ENCODE measurements at places on chromosomes 2 and 18. TPM values are rescaled to one million over a fixed set of nuclear protein-coding genes. Genes with fewer than 3 reads are reported as not detected.
A peak's percentile ranks its signal among the peaks of the same experiment; 100 is the strongest.

DNA sequence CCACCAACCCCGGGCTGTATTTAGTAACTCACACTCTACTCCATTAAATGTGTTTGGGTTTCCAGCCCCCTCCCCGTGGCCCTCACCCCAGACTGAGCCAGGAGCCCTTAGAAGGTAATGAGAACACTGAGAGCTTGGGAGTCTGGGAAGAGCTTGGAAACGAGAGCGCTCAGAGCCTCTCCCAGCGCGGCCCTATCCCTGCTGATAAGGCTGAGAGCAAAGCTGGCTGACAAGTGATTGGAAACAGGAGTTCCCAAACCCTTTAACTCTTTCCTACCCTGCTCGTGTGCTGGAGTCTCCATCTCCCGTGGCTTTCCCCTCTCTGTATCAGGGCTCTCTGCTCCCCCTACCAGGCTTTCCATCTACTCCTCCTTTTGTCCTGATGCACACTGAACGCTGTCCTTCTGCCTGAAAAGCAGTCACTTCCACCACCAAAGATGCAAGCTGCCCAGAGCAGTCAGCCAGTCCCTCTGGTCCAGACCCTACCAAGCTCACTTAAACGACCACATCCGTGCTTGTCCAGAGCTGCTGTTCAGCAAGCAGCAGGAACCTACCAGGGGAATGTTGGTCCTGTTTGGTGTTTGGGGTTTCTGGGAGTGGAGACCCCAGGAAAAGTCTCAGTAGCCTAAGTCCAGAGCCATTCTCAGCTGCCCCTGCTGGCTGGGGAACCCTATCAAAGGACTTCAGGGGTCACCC lies 100.0 kb upstream of the PKDCC start:
- no peaks in the 10 kb centered on the region for H3K27me3 ChIP-seq

DNA sequence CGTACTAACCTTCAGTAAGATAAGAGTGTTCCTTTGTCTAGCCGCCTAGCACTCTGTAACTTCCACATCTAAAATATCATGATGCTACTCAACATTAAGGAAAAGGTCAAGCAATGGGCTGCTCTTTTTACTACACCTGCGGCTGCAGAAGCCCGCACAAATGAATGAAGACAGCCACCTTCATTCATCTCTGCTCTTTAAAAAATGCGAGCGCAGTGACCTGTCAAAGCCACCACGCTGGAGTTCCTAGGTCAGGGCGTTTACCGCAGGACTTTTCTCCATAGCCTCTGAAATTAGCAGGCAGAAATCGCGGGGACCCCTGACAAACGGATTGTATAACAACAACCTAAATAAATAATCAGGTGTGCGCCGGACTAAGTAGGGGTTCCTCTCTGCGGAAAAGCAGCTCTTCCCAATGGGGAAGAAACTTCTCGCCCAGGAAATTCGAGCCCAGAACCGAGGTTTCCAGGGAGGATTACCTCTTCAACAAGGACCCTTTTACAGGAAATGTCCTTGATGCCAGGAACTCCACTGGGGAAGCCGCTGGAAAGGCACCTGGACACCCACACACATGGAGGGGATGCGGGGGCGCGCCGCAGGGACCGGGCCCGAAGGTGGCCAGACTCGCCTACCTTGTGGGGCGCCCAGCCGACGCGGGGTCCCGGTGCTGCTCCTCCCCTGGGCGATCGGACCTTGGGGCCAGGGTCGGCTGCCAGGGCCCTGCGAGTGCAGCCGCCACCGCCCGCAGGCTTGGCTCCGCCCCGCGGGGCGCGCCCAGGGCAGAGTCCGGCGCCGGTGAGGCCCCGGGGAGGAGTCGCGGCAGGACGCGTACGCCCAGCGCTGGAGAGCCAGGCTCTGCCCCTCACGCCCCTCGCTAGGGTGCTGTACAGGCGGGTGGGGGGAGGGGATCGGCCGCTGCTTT lies at the start of gene CCDC68:
Gene CCDC68 (minus strand): TSS at position 758 of the 922 bp plus-strand sequence. CDS start 16,670 bp downstream, outside the sequence.
- H3K36me3 ChIP-seq = no peaks in the 10 kb centered on the region
- H3K27me3 ChIP-seq = no peaks in the 10 kb centered on the region
- H3K4me3 ChIP-seq = peak within 1 kb of the TSS; percentile 45
- no peaks in the 10 kb centered on the region for H3K4me1 ChIP-seq
- no peak within 1 kb of the TSS for H3K27ac ChIP-seq
- DNase-seq = peak; percentile 66

- no peak for DNase-seq
- H3K4me3 ChIP-seq = no peak overlapping the region
- H3K4me1 ChIP-seq = peaks cover 55% of the 10 kb centered on the region
- no peaks in the 10 kb centered on the region for H3K27me3 ChIP-seq
Observed at GRCh38 chr2:7016601-7017211, 99.5 kb downstream of the RNF144A start.

- H3K36me3 ChIP-seq = no peaks in the 10 kb centered on the region
- H3K4me1 ChIP-seq = peaks cover 18% of the 10 kb centered on the region
- no peak overlapping the region for H3K4me3 ChIP-seq
- H3K27me3 ChIP-seq = no peaks in the 10 kb centered on the region
- H3K27ac ChIP-seq = no peak overlapping the region
- DNase-seq = no peak
Observed at GRCh38 chr2:72883356-72883962, 3.7 kb upstream of the SPR start.

DNA sequence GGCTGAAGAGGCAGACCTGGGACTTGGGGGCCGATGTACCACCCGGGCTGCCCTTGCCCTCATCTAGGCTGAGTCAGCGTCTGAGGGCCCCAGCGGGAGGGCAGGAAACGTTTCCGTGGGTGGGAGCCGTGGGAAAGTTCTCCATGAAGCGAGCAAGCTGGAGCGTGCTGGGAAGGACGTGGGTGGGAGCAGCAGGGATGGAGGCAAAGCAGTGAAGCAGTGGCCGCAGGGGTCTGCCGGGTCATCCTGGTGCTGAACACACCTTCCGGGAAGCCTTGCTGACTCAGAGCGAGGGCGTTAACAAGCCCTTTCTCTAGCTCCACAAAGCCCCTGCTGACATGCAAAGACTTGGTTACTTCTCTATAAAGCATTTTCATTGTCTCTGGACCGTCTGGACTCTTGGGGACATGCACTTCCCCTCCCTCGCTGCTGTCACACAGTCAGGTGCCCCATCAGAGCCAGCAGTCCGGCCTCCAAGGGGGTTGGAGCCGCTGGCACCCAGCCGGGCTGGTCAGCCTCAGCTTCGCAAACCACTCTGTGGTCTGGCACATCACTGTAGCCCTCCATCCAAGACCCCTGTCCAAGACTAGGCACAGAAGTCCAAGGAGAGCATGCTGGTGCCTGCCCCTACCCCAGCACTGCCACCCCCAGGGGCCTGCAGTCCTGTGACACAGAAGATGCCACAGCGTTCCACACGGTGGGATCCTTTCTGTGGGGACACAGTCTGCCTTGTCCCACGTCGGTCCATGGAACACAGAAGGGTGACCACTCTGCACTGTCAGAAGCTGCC lies 115.1 kb upstream of the GPC1 start:
- no peak overlapping the region for H3K4me3 ChIP-seq
- H3K27me3 ChIP-seq = peaks cover 36% of the 10 kb centered on the region
- H3K36me3 ChIP-seq = no peaks in the 10 kb centered on the region
- DNase-seq = no peak
- H3K4me1 ChIP-seq = peaks cover 4% of the 10 kb centered on the region

DNA sequence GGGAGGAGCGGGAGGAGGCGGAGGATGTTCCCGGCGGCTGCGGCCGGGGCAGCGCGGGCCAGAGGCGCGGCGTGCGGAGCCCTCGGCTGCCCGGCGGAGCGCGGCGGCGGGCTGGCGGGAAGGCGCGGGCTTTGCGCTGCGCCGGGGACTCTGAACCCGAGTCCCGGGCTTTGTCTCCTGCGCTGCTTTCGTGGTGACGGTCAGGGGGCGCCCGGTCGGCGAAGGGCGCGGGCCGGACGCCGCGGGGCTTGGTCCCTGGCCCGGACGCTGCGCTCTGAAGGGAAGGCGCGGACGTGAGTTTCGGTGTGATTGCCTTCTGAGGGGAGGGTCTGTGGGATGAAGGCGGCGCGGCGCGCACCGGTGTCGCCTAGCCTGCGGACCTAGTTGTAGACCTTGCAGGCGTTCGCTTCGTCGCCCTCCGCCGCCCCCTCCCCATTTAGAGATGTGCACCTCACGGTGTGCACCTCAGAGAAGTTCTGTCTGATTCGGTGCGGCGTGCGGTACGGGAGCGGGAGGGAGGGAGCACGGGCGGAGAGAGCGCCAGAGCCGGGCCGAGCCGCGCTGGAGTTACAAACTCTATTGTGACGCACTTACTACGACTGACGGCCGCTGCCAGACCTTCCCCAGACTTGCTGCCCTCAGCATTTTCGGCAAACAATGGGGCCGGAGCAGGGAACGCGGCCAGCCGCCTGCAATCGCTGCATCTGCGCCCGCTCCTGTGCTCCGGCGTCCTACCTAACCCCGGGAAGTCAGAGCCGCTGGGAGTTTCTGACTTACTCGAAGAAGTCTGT lies 2.1 kb downstream of the BCL2L11 start:
- no peak for DNase-seq
- peak overlapping the region; percentile 81 for H3K27ac ChIP-seq
- peak overlapping the region; percentile 82 for H3K4me3 ChIP-seq
- peaks cover 28% of the 10 kb centered on the region for H3K27me3 ChIP-seq

- no peaks in the 10 kb centered on the region for H3K36me3 ChIP-seq
- H3K4me3 ChIP-seq = peak within 1 kb of the TSS; percentile 30
- H3K27ac ChIP-seq = no peak within 1 kb of the TSS
- no peaks in the 10 kb centered on the region for H3K27me3 ChIP-seq
- peak; percentile 79 for DNase-seq
Observed at GRCh38 chr2:130755256-130756052, at the start of gene AMER3. Gene AMER3, plus strand, starts transcription at chr2:130755540. Its CDS starts 6,533 bp downstream, at chr2:130762073.

GRCh38 chr2:56739413-56739812 lies 555.6 kb downstream of the CCDC85A start:
- H3K27me3 ChIP-seq = no peaks in the 10 kb centered on the region
- H3K36me3 ChIP-seq = no peaks in the 10 kb centered on the region
- H3K4me3 ChIP-seq = no peak overlapping the region
- no peak overlapping the region for H3K27ac ChIP-seq
- no peaks in the 10 kb centered on the region for H3K4me1 ChIP-seq

DNA sequence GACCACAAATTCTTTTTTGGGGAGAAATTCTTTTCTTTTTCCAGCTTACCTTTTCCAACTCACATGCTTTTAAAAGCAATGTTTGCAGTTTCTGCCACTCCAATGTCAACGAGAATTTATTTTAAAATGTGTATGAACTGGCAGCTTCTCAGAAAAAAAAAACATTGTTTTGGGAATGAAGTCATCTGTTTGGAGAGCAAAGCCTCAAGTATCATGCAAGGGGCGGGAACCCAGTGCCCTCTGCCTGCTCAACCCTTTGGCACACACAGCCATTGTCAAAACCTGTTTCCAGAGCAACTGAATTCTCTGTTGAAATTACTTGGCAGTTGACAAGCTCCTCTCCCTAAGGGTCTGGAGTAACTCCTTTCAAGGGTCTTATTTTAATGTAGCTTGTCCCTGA lies 128.5 kb downstream of the QPCT start:
- no peaks in the 10 kb centered on the region for H3K27me3 ChIP-seq
- no peak overlapping the region for H3K27ac ChIP-seq
- DNase-seq = no peak
- no peaks in the 10 kb centered on the region for H3K36me3 ChIP-seq
- no peak overlapping the region for H3K4me3 ChIP-seq
- peaks cover 11% of the 10 kb centered on the region for H3K4me1 ChIP-seq

DNA sequence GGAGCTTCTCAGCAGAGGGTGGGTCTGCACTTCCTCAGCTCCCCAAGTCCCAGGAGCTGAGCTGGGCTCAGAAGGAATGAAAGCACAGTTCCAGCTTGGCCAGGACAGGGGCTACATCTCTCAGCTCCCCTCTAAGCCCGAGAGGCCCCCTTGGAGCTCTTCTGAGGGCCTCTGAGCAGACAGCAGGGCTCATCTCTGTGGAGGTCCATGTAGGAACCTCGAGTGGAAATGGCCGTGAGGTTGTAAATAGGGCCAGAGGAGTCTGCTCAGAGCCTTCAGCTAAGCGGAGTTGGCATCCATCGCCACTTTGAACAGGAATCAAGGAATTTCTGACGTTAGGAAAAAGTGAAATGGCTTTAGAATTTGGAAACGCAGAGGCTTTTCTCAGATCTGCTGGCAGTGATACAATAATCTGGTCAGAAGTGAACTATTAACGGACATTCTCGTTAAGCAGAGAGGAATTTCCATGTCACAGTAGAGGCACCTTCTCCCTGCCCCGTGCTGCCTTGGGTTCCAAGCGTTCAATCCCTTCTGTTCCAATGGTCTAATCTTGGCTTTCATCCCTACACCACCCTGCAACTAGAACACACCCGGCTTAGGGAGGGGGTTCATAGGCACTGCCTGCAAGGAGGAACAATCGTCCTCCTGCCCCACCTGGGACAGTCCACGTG lies 213.9 kb downstream of the NDUFA10 start:
- H3K27ac ChIP-seq = peak overlapping the region; percentile 61
- no peak for DNase-seq
- H3K4me3 ChIP-seq = no peak overlapping the region
- H3K36me3 ChIP-seq = no peaks in the 10 kb centered on the region

The SETBP1 gene
- total RNA-seq = 62.5 TPM

The HOXD13 gene
- not detected for total RNA-seq

The PLGLB2 gene
- total RNA-seq = 0.98 TPM

The FTCDNL1 gene
- 1.2 TPM for total RNA-seq
